ENCODE measurements at places on chromosomes 3 and 15.
A peak's percentile ranks its signal among the peaks of the same experiment; 100 is the strongest.

GRCh38 chr15:50767332-50767861, 1.9 kb upstream of the SPPL2A start:
- H3K36me3 ChIP-seq = no peaks in the 10 kb centered on the region
- H3K27me3 ChIP-seq = no peaks in the 10 kb centered on the region

GRCh38 chr3:130686833-130687232, 59.8 kb downstream of the PIK3R4 start:
- no peaks in the 10 kb centered on the region for H3K4me1 ChIP-seq
- H3K36me3 ChIP-seq = no peaks in the 10 kb centered on the region
- DNase-seq = no peak
- H3K4me3 ChIP-seq = no peak overlapping the region
- H3K27me3 ChIP-seq = no peaks in the 10 kb centered on the region

- no peak overlapping the region for H3K4me3 ChIP-seq
- 0 out of 2 replicates have a peak, but pooled peaks cover 8% of the 10 kb centered on the region for H3K4me1 ChIP-seq
- no peak for DNase-seq
- no peaks in the 10 kb centered on the region for H3K27me3 ChIP-seq
These were observed 4.4 kb downstream of the HYAL2 start for GRCh38 chr3:50318163-50318562.

DNA sequence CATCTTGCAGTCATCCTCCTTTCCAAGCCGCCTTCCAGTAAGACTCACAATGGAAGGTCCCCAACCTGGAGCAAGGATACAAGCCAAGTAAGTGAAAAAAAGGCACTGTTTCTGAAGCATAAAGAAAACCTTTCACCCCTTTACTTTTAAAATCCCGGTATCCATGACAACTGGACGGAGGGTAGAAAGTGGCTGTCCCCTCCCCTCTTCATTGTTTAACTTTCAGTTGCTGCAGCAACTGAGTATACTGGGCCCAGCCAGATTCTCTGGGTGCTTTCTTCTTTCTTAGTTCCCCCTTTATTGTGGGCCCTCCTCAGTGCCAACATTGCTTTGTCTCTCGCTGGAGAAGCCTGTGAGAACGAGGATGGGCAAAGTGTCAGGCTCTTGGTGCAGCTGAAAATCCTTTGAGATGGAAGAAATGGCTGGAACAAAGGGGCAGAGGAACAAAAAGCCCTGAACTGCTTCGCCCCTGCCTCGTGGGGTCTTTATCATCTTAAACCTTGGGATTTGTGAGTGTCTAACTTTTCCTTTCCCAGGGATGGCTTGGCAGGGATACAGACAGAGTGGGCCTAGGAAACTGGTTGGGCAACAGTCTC, 224.0 kb upstream of the RGMA start:
- no peaks in the 10 kb centered on the region for H3K4me1 ChIP-seq
- H3K4me3 ChIP-seq = no peak overlapping the region
- no peaks in the 10 kb centered on the region for H3K27me3 ChIP-seq
- no peak overlapping the region for H3K27ac ChIP-seq
- DNase-seq = no peak

GRCh38 chr15:96307856-96308394, 22.6 kb upstream of the NR2F2 start:
- DNase-seq = no peak
- H3K4me3 ChIP-seq = no peak overlapping the region
- no peaks in the 10 kb centered on the region for H3K27me3 ChIP-seq
- no peaks in the 10 kb centered on the region for H3K4me1 ChIP-seq
- no peak overlapping the region for H3K27ac ChIP-seq

DNA sequence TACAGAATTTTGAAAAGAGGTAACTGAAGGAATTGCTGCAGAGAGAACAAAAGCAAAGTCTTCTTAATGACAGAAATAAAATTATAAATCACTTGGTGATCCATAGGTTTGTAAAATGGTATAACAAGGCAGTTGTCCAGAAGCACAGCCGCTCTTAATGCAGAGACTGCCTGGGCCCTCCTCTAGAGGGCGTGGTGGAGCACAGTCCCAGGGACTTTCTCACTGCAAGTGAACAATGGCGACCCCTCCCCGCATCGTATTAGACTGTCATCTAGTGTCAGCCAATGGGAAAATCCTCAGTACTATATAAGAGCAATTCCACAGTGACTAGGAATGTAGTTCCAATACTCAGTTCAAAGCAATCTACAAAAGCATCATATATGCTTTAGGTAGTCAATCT, 26.4 kb upstream of the ZBED2 start:
- no peak for DNase-seq
- no peaks in the 10 kb centered on the region for H3K27me3 ChIP-seq
- no peak overlapping the region for H3K4me3 ChIP-seq
- no peak overlapping the region for H3K27ac ChIP-seq

DNA sequence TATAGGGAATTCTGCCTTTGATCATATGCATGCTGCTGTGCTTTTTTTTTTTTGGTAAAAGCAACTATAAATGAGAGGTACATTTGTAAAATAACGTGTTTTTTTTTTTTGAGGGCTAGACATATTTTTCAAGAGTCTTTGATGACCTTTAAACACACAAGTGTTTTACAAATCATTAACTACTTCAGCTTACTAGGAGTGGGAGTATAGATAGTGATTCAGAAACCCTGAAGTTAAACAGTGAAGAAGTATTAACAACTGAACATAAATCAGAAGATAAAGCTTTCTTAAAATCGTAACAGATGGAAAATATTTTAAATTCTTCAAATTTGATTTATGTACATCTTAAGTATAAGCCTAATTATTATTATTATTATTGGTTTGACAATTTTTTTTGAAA, 2.9 kb upstream of the GMNC start:
- no peaks in the 10 kb centered on the region for H3K27me3 ChIP-seq
- H3K27ac ChIP-seq = no peak overlapping the region
- no peaks in the 10 kb centered on the region for H3K4me1 ChIP-seq
- no peak for DNase-seq
- H3K36me3 ChIP-seq = no peaks in the 10 kb centered on the region

GRCh38 chr3:9208605-9209152, 40.8 kb downstream of the SRGAP3 start:
- H3K4me3 ChIP-seq = no peak overlapping the region
- no peaks in the 10 kb centered on the region for H3K36me3 ChIP-seq
- no peaks in the 10 kb centered on the region for H3K4me1 ChIP-seq
- H3K27me3 ChIP-seq = no peaks in the 10 kb centered on the region

DNA sequence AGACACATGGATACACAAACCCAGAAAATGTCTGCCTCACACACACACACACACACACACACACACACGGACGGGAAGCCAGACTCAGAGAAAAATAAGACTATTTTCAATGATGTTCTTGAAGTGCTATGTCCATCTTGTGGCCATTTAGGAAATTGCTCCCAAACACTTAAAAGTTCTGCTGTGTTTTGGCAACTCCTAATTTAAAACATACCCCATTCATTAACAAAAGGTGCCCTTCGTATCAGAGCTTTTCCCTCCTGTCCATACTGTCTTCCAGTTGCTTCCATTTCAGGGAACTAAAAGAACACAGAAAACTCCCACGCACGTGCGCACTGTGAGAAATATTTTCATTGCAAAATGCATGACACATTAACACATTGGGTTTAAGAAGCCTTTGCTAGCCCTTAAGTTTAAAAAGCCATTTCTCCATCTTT, 44.6 kb downstream of the SLC12A1 start:
- no peak overlapping the region for H3K27ac ChIP-seq
- no peaks in the 10 kb centered on the region for H3K4me1 ChIP-seq
- H3K4me3 ChIP-seq = no peak overlapping the region
- peak; percentile 65 for DNase-seq

GRCh38 chr3:106172101-106172500, 303.3 kb upstream of the CBLB start:
- H3K27ac ChIP-seq = no peak overlapping the region
- H3K4me1 ChIP-seq = no peaks in the 10 kb centered on the region
- no peaks in the 10 kb centered on the region for H3K36me3 ChIP-seq
- DNase-seq = no peak
- H3K4me3 ChIP-seq = no peak overlapping the region

DNA sequence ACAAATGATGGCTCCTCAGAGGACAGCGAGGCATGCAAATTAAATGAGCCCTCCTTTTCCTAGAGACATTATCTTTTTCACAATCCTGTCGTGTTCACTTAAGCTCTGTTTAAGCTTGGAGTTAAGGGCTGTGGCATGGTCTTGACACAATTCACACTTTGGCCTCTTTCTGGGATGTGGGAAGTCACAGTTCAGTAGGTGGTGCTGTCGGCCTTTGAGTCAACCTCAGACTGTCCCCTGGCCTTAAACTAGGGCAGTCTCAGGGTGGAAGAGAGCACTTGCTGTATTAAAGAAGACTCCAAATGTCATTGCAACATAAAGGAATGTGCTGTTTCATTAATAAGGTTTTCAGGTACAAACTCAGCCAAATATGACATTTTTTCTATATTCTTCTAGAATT, 351.0 kb downstream of the MCTP2 start:
- no peaks in the 10 kb centered on the region for H3K36me3 ChIP-seq
- H3K4me3 ChIP-seq = no peak overlapping the region
- DNase-seq = peak; percentile 20
- no peaks in the 10 kb centered on the region for H3K4me1 ChIP-seq
- no peaks in the 10 kb centered on the region for H3K27me3 ChIP-seq

GRCh38 chr15:70569091-70569713, 194.2 kb downstream of the UACA start:
- no peak for DNase-seq
- H3K27ac ChIP-seq = no peak overlapping the region
- H3K36me3 ChIP-seq = no peaks in the 10 kb centered on the region

- H3K4me3 ChIP-seq = no peak overlapping the region
- peaks cover 12% of the 10 kb centered on the region for H3K4me1 ChIP-seq
These were observed 125.4 kb upstream of the MME start for GRCh38 chr3:154954757-154955156.

DNA sequence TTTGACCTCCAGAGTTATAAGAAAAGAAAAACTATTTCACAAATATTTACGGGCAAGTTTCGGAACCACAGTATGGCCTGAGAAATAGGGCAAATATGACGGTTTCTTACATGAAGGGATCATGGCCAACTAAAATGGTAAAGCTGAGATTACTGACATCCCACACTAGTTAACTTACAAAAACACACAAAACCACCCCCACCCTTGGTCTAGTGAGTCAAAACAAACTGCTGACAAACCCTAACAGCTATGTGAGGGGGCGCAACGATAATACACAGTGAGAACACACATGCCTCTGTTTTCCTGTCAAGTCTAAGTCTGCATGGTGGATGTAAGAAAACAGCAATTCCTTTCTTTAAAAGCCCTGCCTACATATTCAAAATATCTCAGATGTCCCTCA, 32.3 kb downstream of the CBLB start:
- H3K27me3 ChIP-seq = no peaks in the 10 kb centered on the region
- H3K36me3 ChIP-seq = no peaks in the 10 kb centered on the region
- no peaks in the 10 kb centered on the region for H3K4me1 ChIP-seq
- no peak overlapping the region for H3K4me3 ChIP-seq
- DNase-seq = no peak

DNA sequence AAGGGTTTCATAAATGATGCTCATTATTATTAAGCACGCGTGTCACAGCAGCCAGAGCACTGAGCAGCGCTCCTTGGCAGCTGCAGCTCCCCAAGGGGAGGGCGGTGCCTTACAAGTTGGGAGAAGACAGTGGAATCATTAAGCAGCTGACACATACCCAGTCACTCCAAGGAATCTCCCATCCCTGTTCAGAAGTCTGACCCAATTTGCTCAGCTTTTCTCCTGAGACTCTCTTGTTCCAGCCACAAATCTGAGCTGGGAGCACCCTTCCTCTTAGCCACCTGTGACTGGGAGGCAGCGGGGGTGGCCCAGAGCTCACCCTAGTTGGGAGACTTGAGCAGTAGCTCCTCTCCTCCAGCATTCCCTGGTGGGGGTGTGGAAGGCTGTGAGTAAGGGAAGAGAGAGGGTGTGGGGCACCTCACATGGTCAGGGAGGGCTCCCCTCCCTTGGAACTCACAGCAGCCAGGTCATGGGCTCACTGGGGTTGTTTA, 64.3 kb downstream of the DUT start:
- no peaks in the 10 kb centered on the region for H3K36me3 ChIP-seq
- no peaks in the 10 kb centered on the region for H3K27me3 ChIP-seq
- H3K27ac ChIP-seq = no peak overlapping the region
- no peak overlapping the region for H3K4me3 ChIP-seq
- DNase-seq = no peak

- no peaks in the 10 kb centered on the region for H3K27me3 ChIP-seq
- peaks cover 8% of the 10 kb centered on the region for H3K4me1 ChIP-seq
- peaks cover 11% of the 10 kb centered on the region for H3K36me3 ChIP-seq
- no peak overlapping the region for H3K27ac ChIP-seq
- H3K4me3 ChIP-seq = no peak overlapping the region
- peak; percentile 53 for DNase-seq
These were observed 5.3 kb downstream of the TUBGCP4 start for GRCh38 chr15:43376017-43376705.

DNA sequence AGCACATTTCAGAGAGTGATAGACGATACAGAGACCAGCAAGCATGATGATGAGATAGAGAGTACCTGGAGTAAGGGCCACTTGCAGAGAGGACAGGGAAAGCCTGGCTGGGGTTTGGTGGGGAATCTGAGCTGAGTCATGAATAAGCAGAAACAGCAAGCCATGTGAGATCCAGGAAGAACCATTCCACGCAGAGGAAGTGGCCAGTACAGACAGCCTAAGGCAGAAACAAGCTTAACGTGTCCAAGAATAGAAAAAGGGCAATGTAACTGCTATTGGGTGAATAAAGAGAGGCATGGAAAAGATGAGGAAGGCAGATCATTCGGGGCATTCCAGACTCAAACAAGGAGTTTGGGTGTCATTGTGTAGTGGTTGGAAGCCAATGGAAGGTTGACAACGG, 816.3 kb upstream of the CFAP20DC start:
- no peak overlapping the region for H3K27ac ChIP-seq
- no peaks in the 10 kb centered on the region for H3K4me1 ChIP-seq
- no peak overlapping the region for H3K4me3 ChIP-seq
- no peaks in the 10 kb centered on the region for H3K27me3 ChIP-seq
- no peak for DNase-seq

DNA sequence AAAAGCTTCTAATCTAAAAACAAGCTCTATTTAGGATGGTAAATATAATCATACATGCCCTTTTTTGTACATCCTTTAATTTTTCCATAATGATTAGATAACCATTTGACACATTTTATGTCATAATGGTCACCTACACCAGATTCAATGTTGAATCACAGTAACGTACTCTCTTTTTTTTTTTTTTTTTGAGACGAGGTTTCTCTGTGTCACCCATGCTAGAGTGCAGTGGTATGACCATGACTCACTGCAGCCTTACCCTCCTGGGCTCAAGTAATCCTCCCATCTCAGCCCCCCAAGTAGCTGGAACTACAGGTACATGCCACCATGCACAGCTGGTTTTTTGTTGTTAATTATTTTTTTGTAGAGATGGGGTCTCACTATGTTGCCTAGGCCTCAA, 49.2 kb downstream of the PROS1 start:
- H3K27ac ChIP-seq = no peak overlapping the region
- no peak for DNase-seq
- no peaks in the 10 kb centered on the region for H3K36me3 ChIP-seq
- H3K4me3 ChIP-seq = no peak overlapping the region
